ENCODE measurements at places on chromosomes 1 and 21.

GRCh38 chr1:71312545-71312944 is 231.7 kb upstream of the ZRANB2 start:
- DNase-seq: no peak

DNA sequence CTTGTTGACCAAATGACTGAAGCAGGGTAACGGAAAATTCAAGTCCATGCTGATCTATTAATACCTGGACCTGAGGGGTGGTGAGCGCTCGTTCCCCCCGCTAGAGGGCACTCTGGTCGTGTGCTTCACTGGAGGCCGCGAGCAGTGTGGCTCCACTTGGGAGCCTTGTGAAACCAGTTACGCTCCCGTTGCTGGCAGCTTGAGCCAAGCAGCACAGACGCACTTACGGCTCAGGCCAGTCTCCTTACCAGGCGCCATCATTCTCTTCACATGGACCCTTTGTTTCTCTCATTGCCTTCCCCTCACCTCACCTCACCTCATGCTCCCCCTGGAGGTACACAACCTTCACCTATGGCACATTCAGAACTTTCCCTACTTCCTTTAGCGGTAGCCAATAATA is 49.7 kb upstream of the TSPAN2 start:
- peak; percentile 52 for DNase-seq

DNA sequence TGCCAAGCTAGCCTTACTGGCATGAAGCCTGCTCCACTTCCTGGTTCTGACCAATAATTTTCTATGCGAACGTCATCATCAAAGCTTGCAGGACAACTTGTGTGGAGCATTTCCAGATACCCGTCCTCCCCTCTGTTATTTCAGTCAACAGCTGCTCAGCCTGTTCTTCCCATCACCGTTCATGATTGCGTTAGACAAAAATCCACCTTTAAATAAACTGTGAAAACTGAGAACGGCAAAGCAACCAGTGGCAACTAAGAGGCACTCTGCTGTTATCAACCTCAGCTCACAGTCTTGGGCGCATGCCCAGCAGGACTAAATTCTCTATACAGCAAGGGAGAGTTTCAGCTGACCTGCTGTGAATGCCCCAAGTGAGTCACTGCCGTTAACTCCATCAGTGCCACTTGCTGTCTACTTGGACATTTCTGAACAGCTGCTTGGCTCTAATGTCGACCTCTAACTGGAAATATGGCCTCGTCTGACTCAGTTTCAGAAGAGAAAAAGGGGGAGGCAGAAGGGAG is 207.4 kb upstream of the RUNX1 start:
- peak; percentile 50 for DNase-seq

- DNase-seq: no peak
Measured at GRCh38 chr1:12585536-12585935, 32.5 kb downstream of the DHRS3 start.

All from forelimb muscle (tissue), 1 donor.